CD4-positive, alpha-beta T cell treated with Interleukin-17A for 4 hours (primary cell): ENCODE measurements at places on chromosomes 16 and 17.

- DNase-seq, result peak; percentile 50
Observed at GRCh38 chr16:85461814-85462713, 151.1 kb upstream of the GSE1 start.

DNA sequence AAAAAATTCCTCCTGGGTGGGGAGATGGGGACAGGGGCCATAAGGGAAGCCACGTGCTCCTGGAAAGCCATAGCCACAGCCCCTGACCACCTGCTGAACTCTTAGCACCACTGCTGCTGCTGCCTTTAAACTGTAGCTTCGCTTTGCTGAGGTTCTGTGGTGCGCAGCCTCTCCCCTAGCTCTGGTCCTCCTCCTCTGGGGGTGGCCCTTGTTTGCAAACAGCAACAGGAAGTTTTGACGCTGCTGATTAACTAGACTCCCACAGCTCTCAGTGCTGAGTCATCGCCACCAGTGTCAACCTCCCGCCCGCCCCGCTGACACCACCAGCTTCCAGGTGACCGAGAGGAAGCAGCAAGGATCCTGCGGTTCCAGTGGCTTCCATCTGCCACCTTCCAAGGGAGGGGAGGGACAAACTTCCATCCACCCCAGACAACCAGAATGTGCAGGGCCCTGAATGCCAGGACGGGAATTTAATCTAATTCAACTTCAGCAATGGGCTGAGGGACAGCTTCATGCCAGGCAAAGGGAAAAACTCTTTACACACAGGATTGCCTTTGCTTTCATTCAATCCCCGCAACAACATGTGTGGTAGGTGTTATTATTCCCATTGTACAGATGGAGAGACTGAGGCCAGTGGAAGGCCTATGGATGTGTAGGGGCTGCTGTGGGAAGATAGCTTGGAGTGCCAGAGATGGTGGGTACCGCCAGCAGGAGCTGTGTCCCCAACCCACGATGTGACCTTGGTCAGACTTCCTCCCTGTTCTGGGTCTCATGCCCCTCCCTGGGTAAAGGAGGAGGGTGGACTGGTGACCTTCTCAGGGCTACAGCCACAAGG is 8.1 kb upstream of the KIFC3 start:
- peak; percentile 77 for DNase-seq

- DNase-seq, result no peak
Observed at GRCh38 chr16:89890886-89891657, 17.7 kb downstream of the TCF25 start.

DNA sequence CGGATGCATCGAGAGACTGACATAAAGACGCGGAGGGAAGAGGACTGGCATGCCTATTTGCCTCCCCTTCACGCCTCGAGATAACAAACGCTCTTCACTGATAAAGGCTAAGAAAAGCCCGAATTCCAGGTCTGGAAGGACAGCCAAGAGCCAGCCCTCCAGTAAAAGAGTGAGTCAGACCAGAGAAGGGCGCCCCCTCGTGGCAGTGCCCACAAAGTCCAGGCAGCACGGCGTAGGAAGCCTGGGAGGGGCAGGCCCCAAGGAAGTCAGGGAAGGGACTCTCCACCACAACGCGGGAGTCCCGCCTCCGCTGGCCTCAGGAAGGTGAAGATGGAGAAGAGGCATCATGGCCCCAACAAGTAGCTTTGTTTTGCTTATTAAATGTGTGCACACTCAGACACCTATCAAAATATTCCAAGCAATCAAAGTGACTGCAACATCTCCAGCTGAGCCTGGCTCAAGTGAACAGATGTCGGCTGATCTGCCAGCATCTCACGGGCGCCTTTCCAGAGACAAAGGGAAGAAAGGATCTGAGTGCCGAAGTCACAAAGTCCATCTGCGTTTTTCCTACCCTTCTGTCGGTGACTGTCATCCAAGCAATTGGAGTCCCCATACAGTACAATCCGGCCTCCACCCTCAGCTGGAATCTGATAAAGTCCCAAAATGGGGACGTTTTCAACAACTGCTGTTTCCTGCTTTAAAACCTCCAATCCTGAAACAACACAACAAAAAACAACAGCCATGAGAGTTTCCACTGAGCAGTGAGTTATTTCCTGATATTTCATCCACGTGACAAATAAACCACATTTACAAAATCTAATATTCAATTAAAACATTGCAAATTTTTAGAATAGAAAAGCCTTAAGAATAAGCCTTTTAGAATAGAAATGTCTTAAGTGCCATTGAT is 20.4 kb upstream of the SLC38A8 start:
- peak; percentile 69 for DNase-seq

DNA sequence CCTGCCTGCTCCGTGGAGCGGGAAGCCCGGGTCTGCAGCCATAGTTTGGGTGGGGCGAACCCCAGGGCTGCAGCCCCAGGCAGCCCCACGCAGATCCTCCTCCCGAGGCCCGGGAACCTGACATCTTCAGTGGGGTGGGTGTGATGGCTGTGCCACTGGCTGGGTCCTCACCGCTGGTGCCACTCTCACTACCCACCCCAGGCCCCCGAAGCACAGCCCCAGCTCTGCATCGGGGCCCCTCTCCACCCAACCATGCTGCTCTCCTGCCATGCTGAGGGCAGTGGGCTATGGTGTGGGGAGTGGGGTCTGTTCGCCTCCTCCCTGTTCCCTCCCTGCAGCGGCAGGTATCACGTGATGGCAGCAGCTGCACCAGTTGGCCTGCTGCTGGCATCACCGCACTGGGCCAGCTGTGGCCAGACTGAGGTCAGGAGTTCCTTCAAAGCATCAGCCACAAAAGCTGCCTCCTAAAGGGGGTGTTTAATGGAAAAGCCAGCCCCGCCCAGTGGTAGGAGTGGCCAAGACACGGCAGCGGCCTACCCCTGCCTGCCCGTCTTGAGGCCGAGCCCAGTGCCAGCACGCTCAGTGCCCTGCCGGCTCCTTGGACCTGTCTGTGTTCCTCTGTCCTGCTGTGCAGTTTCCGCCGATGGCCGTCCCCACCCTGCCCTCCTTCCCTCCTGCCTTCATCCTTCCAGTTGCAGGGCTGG is 10.8 kb downstream of the KCTD5 start:
- DNase-seq, result no peak

GRCh38 chr17:39648616-39649366 is 11.8 kb downstream of the STARD3 start:
- DNase-seq, result no peak

GRCh38 chr16:82034981-82035612 is at the start of gene HSD17B2:
HSD17B2 (plus strand) TSS chr16:82035253; CDS start chr16:82035425, 172 bp downstream.
- DNase-seq, result no peak

GRCh38 chr17:79699386-79700036 is 31.2 kb upstream of the ENPP7 start:
- no peak for DNase-seq

- no peak for DNase-seq
Observed at GRCh38 chr16:778909-779527, 9.2 kb downstream of the RPUSD1 start.

DNA sequence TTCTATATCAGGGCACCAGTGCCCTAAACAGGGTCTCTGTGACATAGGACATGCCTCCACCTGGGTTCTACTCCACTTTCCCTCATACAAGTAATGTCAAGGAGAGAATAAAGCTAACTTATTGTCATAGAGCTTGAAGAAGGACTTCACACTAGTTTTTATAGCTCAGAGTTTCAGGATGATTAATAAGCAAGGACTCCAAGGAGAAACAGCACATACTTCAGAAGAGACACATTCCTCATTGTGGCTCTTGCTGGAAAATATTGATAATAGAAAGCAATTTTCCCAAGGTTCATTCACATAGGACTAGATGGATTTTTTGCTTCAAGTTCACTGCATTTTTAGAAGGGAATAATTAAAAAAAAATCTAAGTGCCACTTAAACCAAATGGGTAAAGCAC is 133.3 kb downstream of the CA10 start:
- DNase-seq, result no peak

- DNase-seq, result no peak
Observed at GRCh38 chr17:8375738-8376259, 705 bp downstream of the KRABD2 start.

- no peak for DNase-seq
Observed at GRCh38 chr17:32593003-32593402, 106.2 kb downstream of the CDK5R1 start.

DNA sequence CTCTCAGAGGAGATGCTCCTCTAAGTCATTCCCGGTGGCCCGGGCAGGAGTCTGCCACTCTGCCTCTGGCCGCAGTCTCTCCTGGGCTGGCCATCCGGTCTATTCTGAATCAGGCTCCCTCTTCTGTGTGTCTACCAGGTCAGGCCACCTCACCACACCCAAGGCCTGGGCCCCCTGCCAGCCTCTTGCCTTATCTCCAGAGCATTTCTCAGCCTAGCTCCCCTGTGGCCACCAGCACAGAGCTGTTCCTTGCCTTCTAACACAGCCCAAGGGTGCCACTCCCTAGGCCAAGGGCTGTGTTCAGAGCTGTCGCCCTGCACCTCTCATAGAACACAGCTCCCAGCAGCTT is 55.3 kb downstream of the MYO18A start:
- DNase-seq, result no peak

GRCh38 chr17:76531486-76532038 is 5.9 kb downstream of the CYGB start:
- DNase-seq, result no peak

DNA sequence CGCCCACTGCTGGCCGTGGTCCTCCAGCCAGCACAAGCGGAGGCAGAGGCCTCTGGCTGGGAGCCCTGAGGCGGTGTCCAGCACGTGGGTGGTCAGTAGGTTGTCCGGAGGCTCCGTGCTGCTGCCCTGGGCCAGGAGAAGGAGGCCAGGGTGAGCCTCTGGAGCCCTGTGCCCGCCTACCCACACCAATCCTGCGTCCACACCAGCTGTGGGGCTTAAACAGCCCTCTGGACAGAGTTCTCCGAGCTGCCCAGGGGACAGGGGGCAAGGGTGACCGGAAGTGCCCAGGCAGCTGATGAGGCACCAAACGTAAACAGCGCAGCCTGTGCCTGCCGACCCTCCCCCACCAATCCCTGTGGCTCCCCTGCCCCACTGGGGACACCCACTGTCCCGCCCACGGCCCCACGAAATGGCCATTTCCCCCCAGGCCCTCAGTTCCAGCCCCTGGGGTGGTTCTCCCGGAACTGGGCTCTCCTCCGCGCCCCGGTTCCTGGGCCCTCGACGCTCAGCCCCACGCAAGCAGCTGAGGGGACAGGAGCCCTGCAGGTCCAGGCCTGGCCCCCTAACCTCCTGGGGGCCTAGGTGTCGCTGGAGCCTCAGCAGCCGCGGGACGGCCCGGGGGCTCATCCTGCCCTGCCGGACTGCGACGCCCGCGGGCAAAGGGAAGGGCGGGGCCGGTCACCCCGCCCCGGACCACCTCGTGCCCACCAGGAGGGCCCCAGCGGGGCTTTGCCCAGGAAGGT is 27.9 kb upstream of the DBNDD1 start:
- DNase-seq, result no peak

GRCh38 chr16:1330260-1330914 is 3.1 kb upstream of the BAIAP3 start:
- no peak for DNase-seq

DNA sequence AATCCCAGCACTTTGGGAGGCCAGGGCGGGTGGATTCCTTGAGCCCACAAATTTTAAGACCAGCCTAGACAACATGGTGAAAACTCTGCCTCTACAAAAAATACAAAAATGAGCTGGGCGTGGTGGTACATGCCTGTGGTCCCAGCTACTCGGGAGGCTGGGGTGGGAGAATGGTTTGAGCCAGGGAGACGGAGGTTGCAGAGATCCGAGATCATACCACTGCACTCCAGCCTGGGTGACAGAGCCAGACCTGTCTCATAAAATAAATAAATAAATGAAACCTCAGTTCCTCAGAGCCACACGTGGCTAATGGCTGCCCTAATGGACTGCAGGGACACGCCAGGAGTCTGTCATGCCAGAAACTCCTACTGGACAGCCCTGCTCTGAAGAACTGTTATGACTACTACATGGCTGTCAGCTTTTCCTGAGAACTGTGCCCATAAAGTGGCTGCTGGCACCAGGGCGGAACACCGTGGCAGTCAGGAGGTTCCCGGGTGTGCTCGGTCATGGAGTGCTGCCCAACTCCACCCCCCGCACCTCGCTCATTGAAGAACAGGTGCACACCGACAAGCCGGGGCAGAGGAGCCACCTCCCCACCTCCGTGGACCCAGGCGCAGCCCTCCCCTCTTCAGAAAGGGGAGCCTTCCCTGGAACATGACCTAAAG is 4.3 kb downstream of the TMEM11 start:
- DNase-seq, result no peak

DNA sequence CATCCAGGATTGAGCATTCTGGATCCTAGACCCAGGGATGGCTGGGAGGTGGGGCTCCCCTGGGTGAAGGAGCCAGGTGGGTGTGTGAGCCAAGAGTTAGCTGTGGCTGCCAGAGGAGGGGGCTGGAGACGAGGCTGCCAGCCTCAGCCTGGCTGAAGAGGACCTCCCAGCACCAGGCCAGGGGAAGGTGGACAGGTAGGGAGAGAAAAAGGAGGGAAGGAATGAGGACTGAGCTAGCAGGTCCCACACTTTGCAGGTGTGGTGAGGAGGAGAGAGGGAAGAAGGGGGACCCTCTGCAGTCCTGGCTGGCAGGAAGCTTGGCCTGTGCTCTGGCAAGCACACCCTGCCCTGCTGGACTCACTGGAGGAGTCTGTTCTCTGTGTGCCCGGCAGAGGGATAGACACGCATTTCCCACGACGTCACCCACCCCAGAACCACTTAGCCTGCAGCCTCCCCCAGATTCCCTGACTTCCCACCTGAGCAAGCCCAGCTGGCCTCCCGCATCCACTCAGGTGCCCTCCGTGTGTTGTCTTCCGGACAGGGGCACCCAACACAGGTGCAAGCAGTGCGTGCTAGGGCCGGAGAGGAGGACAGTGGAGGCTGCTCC is 42.0 kb downstream of the SOCS3 start:
- DNase-seq, result no peak

DNA sequence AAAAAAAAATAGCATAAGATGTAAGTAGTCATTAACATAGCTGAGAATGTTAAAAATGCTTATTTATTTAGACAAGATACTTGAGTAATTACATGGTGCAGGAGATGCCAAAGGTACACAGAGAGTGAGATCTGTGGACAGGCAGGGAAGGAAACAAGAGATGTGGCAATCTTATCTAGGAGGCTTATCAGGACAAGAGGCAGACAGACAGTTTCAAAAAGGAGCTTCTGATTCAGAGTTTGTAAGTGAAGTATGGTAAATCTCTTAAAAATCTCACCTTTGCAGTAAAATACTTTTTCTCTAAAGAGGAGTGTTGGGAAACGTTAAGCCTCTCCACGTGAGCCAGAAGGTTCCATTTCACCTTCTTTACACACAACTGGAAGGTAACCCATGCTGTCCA is 19.9 kb upstream of the GHDC start:
- no peak for DNase-seq

DNA sequence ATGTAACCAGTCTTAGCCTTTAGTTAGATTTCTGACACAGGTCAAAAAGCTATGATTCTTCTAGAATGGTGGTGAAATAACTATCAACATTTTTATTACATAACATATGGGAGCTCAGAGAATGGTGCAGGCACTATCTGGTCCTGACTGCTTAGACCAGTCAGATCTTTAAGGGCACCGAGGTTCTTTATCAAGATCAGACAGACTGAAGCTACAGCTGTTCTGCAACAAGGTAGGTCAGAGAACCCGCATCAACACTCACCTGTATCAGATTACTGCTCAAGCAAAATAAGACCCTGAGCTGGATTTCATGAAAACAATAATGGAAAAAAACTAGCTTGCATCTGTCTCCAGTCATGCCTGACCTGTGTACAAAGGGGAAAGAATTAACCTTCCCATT is 160.4 kb downstream of the KCNJ2 start:
- no peak for DNase-seq

- DNase-seq, result peak; percentile 87
Observed at GRCh38 chr17:68200689-68201417, 47.0 kb upstream of the AMZ2 start.

- DNase-seq, result no peak
Observed at GRCh38 chr17:8477171-8477570, 41.5 kb downstream of the NDEL1 start.
